Activated CD4-positive, alpha-beta T cell treated with anti-CD3 and anti-CD28 coated beads, Interleukin-10, Interleukin-2, amounts not matched to agents 100 ng/mL and 50 ng/mL, durations not matched to agents 16 hours and 8 hours (primary cell): ENCODE measurements at places on chromosomes 1 and 21.

GRCh38 chr1:19040010-19040680, 83.7 kb upstream of the IFFO2 start:
- DNase-seq, result no peak

GRCh38 chr1:67889953-67890567, 56.8 kb upstream of the GNG12 start:
- peak; percentile 39 for DNase-seq

GRCh38 chr1:59568158-59568935, 246.4 kb upstream of the HOOK1 start:
- no peak for DNase-seq

- DNase-seq, result no peak
Measured at GRCh38 chr1:64398936-64399335, 71.0 kb upstream of the CACHD1 start.

DNA sequence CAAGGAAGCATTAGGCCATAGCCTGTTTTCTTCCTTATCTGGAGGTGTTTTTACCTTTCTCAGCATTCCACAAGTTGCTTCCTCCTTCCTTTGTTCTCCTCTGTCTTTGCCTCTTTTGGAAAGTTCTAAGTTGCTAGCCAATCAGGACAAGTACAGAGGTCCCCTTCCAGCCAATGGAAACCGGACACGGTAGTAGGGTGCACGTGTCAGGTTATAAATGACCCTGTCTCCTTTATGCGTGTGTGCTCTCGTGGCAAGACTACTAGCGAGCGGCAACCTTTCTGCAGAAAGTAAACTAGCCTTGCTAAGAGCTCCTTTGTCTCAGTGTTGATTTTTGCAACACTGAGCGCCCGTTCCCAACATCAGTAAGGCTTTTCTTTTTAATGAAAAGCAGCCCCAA, 1.5 kb upstream of the ACADM start:
- DNase-seq, result no peak

DNA sequence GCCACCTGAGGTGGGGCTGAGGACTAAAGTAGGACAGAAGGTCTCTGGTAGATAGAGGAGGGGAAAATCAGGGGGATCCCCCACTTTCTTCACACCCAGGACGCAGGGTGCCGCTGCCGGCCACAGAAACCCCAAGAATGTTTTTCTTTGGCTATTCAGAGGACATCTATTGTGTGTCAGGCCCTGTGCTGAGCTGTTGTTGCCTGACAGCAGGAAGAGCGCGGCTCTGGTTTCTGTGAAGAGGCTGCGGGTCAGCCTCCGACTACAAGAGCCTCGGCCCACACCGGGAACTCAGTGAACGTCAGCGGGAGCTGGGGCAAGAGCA, 407 bp upstream of the PIGV start:
- peak; percentile 92 for DNase-seq

- no peak for DNase-seq
Measured at GRCh38 chr1:101030881-101031280, 5.3 kb upstream of the DPH5 start.
